ENCODE measurements at places on chromosomes 16 and 17. TPM values are rescaled to one million over a fixed set of nuclear protein-coding genes. Genes with fewer than 3 reads are reported as not detected.

DNA sequence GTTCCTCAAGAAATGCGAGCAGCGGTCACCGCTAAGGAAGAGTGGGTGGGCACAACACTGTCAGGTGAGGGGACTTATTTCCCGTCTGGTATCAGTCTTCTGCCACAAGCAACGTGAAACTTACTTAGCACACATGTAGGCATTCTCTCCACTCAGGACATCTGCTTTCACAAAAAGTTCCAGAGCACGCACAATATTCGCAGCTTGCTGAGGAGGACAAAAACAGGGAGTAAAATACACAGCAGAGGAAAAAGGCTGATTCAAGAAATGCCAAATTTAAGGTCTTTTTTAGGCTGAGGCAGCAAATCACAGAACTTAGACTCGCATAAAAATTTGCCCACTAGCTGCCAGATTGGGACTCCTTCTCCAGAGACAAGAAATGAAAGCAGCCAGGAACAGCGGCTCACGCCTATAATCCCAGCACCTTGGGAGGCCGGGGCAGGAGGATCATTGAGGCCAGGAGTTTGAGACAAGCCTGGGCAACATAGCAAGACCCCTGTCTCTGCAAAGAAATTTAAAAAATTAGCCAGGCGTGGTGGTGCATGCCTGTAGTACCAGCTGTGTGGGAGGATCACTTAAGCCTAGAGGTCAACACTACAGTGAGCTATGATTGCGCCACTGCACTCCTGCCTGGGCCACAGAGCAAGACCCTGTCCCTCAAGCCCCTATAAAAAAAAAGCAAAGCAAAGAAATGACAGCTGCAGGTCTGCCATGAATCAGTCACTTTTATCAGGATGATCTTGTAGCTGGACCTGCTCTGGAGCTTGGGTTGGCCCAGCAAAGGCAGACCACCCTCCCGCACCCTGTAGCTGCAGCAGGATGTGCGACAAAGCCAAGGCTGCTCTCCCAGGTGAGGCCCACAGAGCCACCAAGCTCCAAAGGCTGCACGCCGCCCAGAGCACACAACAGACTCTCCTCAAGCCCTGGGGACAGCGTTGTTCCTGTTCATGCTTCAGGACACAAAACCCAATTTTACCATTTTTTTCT, 20.5 kb downstream of the USP36 start:
- no peak for DNase-seq

- no peak for DNase-seq
These were observed 13.7 kb downstream of the HIC1 start for GRCh38 chr17:2068519-2069051.

DNA sequence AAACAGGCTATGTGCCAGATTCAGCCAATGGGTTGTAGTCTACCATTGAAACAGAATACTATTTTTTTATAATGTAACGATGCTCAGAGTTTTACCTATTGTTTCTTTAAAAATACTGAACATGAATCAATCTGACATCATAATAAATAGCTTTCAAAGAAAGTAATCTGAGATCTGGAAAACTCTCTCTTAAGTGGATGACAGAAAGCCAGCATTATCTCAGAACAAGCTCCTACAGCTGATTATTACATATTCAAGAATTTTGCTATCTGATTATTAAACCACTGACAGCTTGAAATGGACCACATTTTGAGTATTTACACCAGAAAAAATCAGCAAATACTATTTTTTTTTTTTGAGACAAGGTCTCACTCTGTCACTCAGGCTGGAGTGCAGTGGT, 484.2 kb upstream of the SOX9 start:
- no peak for DNase-seq

DNA sequence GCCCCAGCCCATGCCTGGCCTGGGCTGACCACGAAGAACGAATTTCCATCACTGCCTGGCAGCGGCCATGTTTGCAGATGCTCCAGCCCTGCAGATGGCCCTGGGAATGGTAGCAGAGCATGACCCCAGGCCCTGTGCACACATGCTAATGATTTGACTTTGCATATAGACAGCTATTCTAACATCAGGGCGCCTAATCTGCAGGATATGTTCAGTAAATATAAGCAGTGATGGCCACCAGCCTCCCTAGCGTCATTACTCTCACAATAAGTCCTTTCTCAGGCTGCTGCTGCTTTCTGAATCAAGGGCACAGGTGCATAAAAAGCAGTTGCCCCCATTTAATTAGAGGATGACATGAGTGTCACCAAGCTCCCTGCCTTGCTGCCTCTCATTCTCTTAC, 24.2 kb downstream of the DNAH9 start:
- DNase-seq = no peak

GRCh38 chr17:78558989-78559388, 18.2 kb downstream of the DNAH17 start:
- no peak for DNase-seq

- no peak for DNase-seq
These were observed 377.8 kb downstream of the SNX29 start for GRCh38 chr16:12354296-12354833.

GRCh38 chr17:33982909-33983308, 272.2 kb upstream of the CCL2 start:
- no peak for DNase-seq

Gene MRPS7
- 85.0 TPM for total RNA-seq

Gene NDEL1
- 44.8 TPM for total RNA-seq

- no peak for DNase-seq
These were observed 49.5 kb upstream of the MRPS23 start for GRCh38 chr17:57899391-57899790.

GRCh38 chr17:12815642-12816141, 26.4 kb downstream of the ARHGAP44 start:
- no peak for DNase-seq

DNA sequence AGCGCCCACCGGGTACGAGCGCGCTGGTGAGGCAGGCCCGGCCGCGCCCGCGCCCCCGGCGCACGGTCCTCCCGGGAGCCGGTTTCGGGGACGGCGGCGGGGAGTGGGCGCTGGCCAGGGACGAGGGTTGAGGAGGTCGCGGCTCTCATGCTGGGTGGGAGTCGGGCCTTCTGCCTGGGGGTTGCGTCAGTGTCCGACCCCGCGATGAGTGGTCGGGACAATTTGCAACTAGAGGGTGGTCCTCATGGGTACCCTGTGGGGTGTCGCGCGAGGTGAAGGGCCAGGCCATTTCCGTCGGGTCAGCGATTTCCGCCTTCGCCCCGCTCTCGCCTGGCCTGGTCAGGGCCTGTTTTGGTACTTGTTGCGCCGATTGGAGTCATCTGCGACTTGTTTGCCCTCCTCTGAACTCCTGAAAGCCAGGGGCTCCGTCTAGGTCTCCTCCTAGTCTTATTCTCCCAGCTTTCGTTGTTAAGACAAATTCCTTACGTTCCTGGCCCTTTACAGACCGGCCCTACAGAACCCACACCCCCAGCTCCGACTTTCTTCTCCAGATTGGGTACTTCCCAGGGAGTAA, 14.9 kb downstream of the NAA60 start:
- no peak for DNase-seq

- no peak for DNase-seq
These were observed 76.8 kb downstream of the TUBD1 start for GRCh38 chr17:59815965-59816364.

GRCh38 chr17:48469227-48469626, 39.2 kb upstream of the SKAP1 start:
- DNase-seq = no peak

Gene FOXN1
- not detected for total RNA-seq

DNA sequence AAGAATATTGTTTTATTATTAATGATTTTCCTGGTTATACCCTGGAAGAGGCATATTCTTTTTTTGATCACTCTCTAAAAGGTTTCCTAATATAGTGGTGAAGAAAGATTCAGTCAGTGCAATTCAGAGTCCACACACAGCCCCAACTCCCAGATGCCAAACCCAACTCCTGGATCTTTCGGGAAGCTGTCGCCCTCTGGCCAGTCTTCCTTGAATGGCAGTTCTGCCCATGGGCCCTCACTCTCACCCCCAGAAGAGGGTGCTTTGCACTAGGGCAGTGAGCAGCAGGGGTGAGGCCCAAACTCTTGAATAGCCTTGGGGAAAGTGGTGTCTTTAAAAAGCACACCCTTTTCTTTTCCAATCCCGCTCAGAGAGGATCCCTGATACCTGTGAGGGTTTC, 11.0 kb downstream of the KRT32 start:
- no peak for DNase-seq

Gene TAF15
- 249 TPM for total RNA-seq

Gene ITGAD
- not detected for total RNA-seq

- DNase-seq = no peak
These were observed 381 bp upstream of the HSD11B2 start for GRCh38 chr16:67430504-67430976.

DNA sequence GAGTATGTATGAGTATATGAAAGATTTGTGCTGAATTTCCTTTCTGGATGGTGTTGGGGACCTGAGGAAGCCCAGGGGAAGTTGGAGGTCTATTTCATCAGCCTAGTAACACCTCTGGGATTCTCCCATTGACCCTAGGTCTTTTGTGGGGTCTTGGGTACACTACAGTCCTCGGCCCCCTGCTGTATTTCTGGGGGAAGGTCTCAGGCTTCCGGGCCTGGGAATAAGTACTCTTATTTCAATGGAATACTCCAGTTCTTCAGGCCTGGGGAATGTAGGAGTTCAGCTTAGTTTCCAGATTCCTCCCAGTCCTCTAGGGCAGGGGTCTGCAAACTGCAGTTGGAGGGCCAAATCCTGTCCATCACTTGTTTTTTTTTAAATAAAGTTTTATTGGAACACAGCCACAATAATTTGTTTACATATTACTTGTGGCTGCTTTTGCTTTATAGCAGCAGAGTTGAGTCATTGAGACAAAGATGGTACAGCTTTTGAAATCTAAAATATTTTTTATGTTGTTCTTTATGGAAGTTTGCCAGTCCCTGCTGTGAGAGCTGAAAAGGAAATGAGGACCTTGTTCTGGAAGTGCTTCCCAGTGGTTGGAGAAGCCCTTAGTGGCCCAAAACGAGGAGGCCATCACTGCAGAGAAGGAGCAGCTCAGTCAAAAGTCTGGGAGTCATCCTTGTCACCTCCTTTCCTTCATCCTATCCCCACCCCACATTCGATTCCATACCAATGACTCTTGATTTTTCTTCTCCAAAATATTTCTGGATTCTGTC, 142.5 kb upstream of the HS3ST2 start:
- no peak for DNase-seq

Gene KRTAP4-9
- total RNA-seq = not detected

Gene AOC2
- 0.85 TPM for total RNA-seq

Gene P2RX1
- total RNA-seq = not detected

Gene CIITA
- total RNA-seq = 0.41 TPM

GRCh38 chr16:73176577-73177013, 128.7 kb upstream of the ZFHX3 start:
- DNase-seq = peak; percentile 30

Gene HCRT
- not detected for total RNA-seq

DNA sequence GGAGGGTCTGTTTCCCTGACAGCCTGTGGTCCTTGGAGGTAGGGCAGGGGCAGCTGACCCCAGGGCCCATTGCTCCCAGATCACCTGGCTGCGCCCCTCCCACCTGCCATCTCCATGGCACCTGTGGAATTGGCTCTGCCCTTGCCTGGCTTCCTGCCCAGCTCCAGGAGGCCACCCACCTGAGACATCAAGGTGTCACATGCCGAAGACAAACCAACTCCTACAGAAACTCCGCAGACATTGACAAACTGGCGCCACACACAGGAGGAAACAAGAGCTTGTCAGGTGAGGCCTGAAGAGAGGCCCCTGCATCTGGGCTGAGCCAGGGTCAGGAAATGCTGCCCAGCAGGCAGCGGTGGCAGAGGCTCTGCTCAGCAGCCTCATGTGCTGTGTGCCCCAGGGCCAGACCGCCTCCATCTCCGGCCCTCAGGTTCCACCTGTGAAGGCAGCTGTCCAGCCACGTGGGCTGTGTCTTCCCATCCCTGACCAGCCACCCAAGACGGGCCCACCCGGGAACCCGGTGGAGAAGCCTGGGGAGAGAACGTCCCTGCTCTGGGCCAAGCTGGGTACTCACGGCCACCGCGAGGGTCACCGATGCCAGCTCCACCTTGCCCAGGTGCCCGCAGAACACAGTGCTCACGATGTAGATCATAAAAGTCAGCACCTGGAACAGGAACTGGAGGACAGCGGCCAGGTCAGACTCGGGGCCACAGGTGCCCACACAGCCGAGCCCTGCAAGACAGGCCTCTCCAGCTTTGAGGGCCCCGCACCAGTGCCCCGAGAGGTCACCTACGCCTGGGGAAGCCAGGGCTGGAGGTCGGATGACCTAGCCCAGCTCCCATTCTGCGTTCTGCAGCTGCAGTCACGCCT, 1.6 kb downstream of the SLC47A2 start:
- DNase-seq = no peak

DNA sequence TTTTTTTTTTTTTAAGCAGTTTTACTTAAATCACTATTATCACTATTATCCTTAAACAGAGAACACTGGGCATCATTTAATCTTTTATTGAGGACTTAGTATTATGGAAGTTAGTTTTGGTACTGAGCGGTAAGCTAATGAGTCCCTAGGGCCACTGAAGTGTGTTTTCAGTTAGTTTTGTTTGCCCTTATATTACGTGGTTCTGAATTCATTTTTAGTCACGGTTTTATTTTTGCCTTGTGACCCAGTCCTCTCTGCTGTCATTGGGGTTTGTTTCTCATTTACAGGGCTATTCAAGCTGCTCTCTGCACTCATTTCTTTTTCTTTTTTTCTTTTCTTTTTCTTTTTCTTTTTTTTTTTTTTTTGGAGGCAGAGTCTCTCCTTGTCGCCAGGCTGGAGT, 17.3 kb downstream of the RABEP1 start:
- no peak for DNase-seq

GRCh38 chr16:67873435-67874370, 851 bp downstream of the EDC4 start:
- DNase-seq = no peak

DNA sequence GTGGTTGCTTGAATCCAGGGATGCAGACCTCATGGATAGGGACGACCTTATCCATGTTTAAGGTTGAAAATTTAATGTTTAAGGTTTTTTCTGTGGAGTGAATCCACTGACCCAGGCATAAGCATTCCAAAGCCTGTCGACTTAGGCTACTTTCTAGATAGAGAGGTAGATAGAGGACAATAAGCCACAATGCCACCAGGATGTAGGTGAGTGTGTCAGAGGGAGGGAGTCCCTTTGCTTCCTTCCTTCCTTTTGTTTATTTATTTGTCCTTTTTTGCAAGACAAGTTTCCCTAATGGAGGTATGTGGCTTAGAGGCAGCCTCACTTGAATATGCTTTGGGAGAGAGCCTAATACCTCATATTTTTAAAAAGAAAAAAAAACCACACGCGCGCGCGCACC, 834.2 kb upstream of the SOX9 start:
- DNase-seq = no peak

Gene GINS3
- total RNA-seq = 7.6 TPM

Gene CD300LB
- not detected for total RNA-seq

Gene RASD1
- total RNA-seq = 1.7 TPM

Gene TEX14
- total RNA-seq = not detected

Gene ZNF594
- total RNA-seq = 5.6 TPM

Gene SLC22A31
- total RNA-seq = 4.5 TPM

GRCh38 chr17:63395075-63395805, 50.9 kb downstream of the CYB561 start:
- DNase-seq = no peak

Gene CCL1
- total RNA-seq = not detected

DNA sequence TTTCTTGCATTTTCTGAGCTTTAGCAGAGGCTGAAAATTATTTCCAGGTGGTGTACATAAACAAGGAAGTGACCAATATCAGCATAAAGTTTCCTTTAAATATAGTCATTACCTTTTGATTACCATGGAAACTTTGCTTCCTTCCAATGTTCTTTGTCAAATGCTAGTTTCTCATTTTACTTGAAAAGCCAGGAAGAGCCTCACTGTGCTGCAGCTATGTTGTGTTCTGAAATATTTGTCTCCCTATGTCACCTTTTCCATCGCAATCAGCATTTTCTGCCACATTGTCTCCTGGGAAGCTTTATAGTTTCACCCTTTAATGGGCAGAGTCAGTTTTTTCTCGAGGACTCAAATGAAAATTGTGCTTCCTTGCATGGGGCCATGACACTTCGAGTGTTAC, 496.0 kb downstream of the CDH8 start:
- DNase-seq = no peak
